Glutamatergic neuron (in vitro differentiated cells): ENCODE measurements at places on chromosomes 3 and 15.
A peak's percentile ranks its signal among the peaks of the same experiment; 100 is the strongest.

DNA sequence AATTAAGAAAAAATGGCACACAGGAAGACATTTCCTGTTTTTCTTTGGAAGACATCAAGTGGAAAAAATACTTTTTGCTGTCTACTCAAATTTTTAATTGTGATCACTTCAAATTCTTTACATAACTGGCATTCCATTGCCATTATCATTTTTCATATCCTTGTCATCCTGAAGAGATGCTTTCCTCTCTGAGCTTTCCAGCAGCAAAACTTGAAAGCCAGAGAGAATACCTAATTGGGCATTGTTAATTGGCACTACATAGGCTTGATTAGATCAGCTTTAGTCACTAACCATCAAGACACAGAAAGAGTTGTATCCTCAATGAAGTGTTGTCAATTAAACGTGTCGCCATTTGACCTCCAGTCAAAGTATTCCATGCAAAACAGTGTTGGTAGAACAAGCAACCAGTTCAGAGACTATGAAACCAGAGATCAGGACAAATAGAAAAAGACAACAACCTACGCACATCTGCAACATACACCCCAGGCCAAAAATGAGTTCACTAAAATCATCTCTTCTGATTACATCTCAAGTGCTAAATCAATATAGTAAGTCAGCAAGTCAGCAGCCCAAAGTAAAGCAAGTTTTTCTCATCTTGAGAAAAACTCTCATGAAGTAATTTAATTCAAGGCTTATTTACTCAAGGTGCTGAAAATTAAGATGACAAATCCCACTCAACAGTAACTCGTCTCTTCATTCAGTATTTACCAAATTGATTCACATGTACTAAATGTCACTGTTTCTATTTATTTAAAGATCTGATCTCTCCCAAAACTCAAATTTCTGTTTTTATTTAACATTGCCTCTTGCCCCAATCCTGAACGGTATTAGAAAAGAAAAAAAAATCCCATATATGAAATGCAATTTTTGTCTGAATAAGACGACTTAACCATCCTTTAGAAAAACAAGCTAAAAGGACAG lies 123.0 kb downstream of the SUCLG2 start:
- DNase-seq = no peak

DNA sequence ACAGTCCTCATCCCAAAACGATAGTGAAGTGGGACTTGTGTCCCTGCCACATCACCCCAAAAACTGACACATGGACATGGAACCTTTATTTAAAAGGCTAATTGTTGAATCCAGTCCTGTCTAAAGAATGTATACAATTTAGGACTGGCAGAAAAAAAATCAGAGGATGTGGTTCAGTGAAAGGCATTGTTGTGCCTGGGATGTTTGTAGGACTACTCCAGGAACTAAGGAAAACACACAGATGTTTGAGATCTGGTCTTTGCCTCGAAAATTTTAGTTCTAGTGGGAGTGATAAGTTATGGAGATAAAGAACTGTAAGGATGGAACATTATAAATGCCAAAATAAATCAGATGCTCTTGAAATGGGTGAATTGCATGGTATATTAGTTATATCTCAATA lies 27.2 kb downstream of the VGLL4 start:
- no peak for DNase-seq

- no peak for DNase-seq
Measured at GRCh38 chr3:106168962-106169750, 300.3 kb upstream of the CBLB start.

GRCh38 chr3:145776782-145777408 lies 384.1 kb downstream of the PLOD2 start:
- peak; percentile 52 for DNase-seq

DNA sequence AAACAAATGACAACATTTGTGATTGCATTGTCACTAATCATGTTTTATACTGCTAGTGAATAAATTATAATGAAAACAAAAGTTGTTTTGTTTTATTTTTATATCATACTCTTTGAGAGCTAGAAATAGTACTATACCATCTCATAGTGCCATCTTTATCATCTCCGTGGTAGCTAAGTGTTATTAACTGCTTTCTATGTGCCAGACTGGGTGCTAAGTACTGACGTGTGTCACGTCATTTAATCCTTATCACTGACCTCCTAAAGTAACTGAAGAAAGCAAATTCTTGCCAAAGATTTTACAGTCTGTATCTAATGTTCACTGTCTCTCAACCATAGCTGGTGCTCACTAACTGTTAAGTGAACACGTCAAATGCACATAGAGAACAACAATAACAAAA lies 99.5 kb upstream of the CNTN3 start:
- no peak for DNase-seq

DNA sequence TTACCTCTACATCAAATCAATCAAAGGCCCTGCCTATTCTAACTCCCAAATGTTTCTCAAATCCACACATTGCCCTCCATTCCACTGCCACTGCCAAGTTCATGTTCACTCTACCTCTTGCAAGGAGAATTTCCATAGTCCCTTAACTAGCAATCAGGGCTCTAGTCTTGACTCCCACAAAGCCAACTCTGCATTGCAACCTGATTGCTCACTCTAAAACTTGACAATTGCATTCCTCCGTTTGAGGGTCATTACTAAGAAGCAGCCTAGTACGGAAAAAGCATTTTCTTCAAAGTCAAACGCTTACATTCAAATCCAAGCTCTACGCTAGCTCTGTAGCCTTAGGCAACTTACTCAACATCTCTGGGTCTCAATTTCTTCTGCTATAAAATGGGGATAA lies 1.2 kb downstream of the CPA3 start:
- no peak for DNase-seq
